A549 treated with ZK216348 at 1 μM for 4 hours (cell line): ENCODE measurements at places on chromosomes 16 and 17. TPM values are rescaled to one million over a fixed set of nuclear protein-coding genes. Genes with fewer than 3 reads are reported as not detected.

The CHST4 gene
- total RNA-seq, result not detected in 5 replicates

The PEMT gene
- 39.6 to 70.1 TPM (median 58.2 TPM) in 5 replicates for total RNA-seq

The PRSS8 gene
- 0.80 to 1.2 TPM (median 0.91 TPM) in 5 replicates for total RNA-seq

The PRSS22 gene
- 1.0 to 2.5 TPM (median 1.6 TPM) in 5 replicates for total RNA-seq

The CDYL2 gene
- 0.19 to 1.3 TPM (median 0.54 TPM) in 5 replicates for total RNA-seq

The HBQ1 gene
- 4.3 to 9.0 TPM (median 7.2 TPM) in 5 replicates for total RNA-seq

The OTOP2 gene
- 0.06 to 0.14 TPM in 2 of 5 replicates, not detected in the others for total RNA-seq

The KCNAB3 gene
- 1.8 to 4.1 TPM (median 2.5 TPM) in 5 replicates for total RNA-seq

The WNT9B gene
- total RNA-seq, result not detected in 5 replicates

The CDH5 gene
- total RNA-seq, result 0.12 to 0.33 TPM (median 0.24 TPM) in 5 replicates

The RGS11 gene
- 2.2 to 7.1 TPM (median 4.4 TPM) in 5 replicates for total RNA-seq

The CDRT4 gene
- total RNA-seq, result 0.49 to 0.95 TPM (median 0.58 TPM) in 4 of 5 replicates, not detected in the other

The KRT20 gene
- total RNA-seq, result 0.18 to 0.61 TPM (median 0.31 TPM) in 5 replicates

The LPO gene
- not detected in 5 replicates for total RNA-seq

The CHRNE gene
- 0.06 to 0.22 TPM (median 0.09 TPM) in 3 of 5 replicates, not detected in the others for total RNA-seq

The TMEM204 gene
- total RNA-seq, result not detected in 5 replicates

The NOG gene
- total RNA-seq, result 0.70 to 1.3 TPM (median 1.00 TPM) in 5 replicates

The ABCA6 gene
- not detected in 5 replicates for total RNA-seq

The TRIM37 gene
- total RNA-seq, result 17.3 to 25.3 TPM (median 23.4 TPM) in 5 replicates

The FMNL1 gene
- 20.1 to 41.6 TPM (median 37.7 TPM) in 5 replicates for total RNA-seq

The CES4A gene
- total RNA-seq, result 1.4 to 3.0 TPM (median 2.4 TPM) in 5 replicates

The MRM3 gene
- 41.6 to 46.1 TPM (median 43.3 TPM) in 5 replicates for total RNA-seq

The MILR1 gene
- total RNA-seq, result 1.2 to 2.8 TPM (median 1.6 TPM) in 5 replicates

The CFDP1 gene
- total RNA-seq, result 55.6 to 88.5 TPM (median 63.8 TPM) in 5 replicates

The TCAP gene
- total RNA-seq, result 0.61 to 1.7 TPM (median 1.1 TPM) in 5 replicates

The SLC9A5 gene
- 1.0 to 2.1 TPM (median 1.6 TPM) in 5 replicates for total RNA-seq

The ACE gene
- total RNA-seq, result 0.50 to 1.4 TPM (median 0.71 TPM) in 5 replicates

The NUPR1 gene
- total RNA-seq, result 11.9 to 21.8 TPM (median 15.3 TPM) in 5 replicates

The SCGB1C2 gene
- not detected in 5 replicates for total RNA-seq

The CD19 gene
- not detected in 5 replicates for total RNA-seq

The CCDC200 gene
- not detected in 5 replicates for total RNA-seq

The HOXB2 gene
- 0.48 to 0.84 TPM (median 0.63 TPM) in 5 replicates for total RNA-seq

The TMC7 gene
- 6.9 to 10.5 TPM (median 8.7 TPM) in 5 replicates for total RNA-seq

The CHST5 gene
- 0.08 TPM in 1 of 5 replicates, not detected in the others for total RNA-seq

The GJD3 gene
- total RNA-seq, result 0.73 to 1.6 TPM (median 0.88 TPM) in 5 replicates

The NSMCE1 gene
- 52.7 to 62.7 TPM (median 56.0 TPM) in 5 replicates for total RNA-seq

The C17orf78 gene
- not detected in 5 replicates for total RNA-seq

The RHBDL1 gene
- 0.34 to 1.8 TPM (median 1.4 TPM) in 5 replicates for total RNA-seq

The MT1E gene
- 0.34 TPM in 1 of 5 replicates, not detected in the others for total RNA-seq

The CHD9NB gene
- 0.74 to 1.5 TPM (median 0.91 TPM) in 5 replicates for total RNA-seq

The CLEC19A gene
- 0.06 to 0.22 TPM (median 0.09 TPM) in 4 of 5 replicates, not detected in the other for total RNA-seq

The AIPL1 gene
- not detected in 5 replicates for total RNA-seq

The PER1 gene
- total RNA-seq, result 26.4 to 39.3 TPM (median 37.0 TPM) in 5 replicates

The SLC38A10 gene
- total RNA-seq, result 35.9 to 84.0 TPM (median 80.3 TPM) in 5 replicates

The SECTM1 gene
- 1.4 to 4.2 TPM (median 1.8 TPM) in 5 replicates for total RNA-seq

The PTX4 gene
- 0.14 TPM in 1 of 5 replicates, not detected in the others for total RNA-seq

The SLC13A2 gene
- total RNA-seq, result 0.08 to 0.20 TPM (median 0.16 TPM) in 5 replicates

The KIF18B gene
- total RNA-seq, result 22.4 to 41.1 TPM (median 39.9 TPM) in 5 replicates

The GDPD1 gene
- total RNA-seq, result 0.60 to 1.3 TPM (median 0.92 TPM) in 5 replicates

The IGF2BP1 gene
- 58.9 to 90.0 TPM (median 79.9 TPM) in 5 replicates for total RNA-seq

The CSF3 gene
- 0.19 to 0.68 TPM (median 0.22 TPM) in 4 of 5 replicates, not detected in the other for total RNA-seq
